ENCODE measurements at places on chromosomes 7 and 10.

- no peak for DNase-seq
These were observed 608.8 kb downstream of the LRMDA start for GRCh38 chr10:76040107-76040829.

DNA sequence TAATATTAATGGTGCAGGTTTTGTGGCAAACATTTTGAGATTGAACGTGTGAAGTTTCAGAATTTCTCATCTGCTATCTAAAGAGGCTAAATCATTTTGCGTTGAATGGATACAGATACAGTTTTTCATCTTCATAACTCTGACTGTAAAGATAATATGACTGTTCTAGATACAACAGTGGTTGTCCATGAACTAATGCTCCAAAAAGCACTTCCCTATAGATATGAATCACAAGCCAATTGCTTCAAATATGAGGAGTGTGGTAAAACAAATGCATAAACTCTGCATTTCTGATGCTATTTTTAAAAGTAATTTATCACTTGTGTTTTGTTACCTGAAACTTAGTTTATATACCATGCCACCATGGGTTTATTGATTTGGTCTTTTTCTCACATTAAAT lies 750.1 kb downstream of the MAGI2 start:
- no peak for DNase-seq

DNA sequence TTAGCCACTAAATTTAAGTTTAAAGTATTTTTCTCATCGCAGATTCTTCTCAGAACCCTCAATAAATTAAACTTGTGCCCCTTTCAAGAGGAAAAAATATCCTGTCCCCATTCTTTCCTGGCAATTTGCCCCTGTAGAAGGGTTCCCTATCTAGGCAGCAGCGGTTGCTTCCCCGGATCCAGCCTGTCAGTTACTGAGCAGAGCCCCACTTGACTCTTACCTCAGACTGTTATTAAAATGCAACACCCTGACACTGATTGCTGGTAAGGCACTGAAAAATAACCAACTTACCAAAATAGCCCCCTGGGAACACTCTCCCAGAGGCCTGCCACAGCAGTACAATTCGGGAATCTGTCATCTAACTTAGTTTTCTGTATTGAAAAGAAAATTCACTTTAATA lies 13.9 kb downstream of the LMTK2 start:
- peak; percentile 22 for DNase-seq

- DNase-seq, result no peak
These were observed 103.7 kb upstream of the AOAH start for GRCh38 chr7:36827726-36828703.

DNA sequence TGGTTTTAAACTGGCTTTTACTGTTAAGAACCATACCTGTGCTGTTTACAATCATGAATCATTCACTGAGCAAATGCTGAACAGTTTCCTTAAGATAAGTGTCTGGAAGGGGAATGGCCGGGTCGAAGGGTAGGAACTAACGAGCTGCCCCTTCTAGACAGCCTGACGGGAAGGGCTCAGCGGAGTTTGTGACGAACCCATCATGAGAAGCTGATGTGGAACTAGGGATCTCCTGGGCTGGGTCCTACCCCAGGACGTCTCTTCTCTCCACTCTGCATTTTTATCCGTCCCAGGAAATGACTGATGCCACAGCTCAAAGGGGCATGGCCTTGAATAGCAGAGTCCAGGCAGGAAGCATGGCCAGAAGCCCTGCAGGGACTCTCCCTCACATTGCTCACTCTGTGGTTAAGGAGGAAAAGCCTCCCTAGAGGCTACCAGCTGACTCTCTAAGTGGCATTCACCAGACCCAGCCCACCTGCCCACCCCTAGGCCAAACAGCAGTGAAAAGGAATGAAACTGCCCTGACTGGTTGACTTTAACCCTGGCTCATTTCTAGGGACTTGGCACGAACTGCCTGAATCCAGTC lies 112.0 kb downstream of the PFKFB3 start:
- no peak for DNase-seq

- no peak for DNase-seq
These were observed 158.9 kb upstream of the GPR26 start for GRCh38 chr10:123507298-123507697.

- DNase-seq, result no peak
These were observed 31.4 kb downstream of the ZNF438 start for GRCh38 chr10:31000071-31000782.

DNA sequence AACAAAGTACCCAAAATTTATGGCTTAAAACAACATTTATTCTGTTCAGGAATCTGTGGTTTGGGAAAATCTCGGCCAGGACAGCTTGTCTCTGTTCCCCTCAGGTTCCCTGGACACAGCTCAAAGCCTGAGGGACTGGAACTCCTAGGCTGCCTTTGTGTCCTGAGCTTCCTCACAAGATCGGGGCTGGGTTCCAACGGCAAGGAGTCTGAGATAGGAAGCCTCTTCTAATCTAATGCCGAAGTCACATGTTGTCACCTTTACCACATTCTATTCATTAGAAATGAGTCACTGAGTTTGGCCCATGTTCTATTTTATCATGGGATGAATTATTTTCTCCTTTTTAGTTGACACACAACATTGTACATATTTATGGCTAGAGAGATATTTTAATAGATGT lies 80.5 kb downstream of the ANKRD26 start:
- DNase-seq, result no peak

GRCh38 chr10:103648251-103648635 lies 154.7 kb downstream of the NEURL1 start:
- no peak for DNase-seq

- no peak for DNase-seq
These were observed 5.5 kb upstream of the UNC5B start for GRCh38 chr10:71206911-71207310.

GRCh38 chr7:919114-919442 lies 35.4 kb downstream of the ADAP1 start:
- DNase-seq, result no peak

GRCh38 chr10:33421789-33422462 lies 87.5 kb upstream of the NRP1 start:
- no peak for DNase-seq

- no peak for DNase-seq
These were observed 37.8 kb upstream of the SEM1 start for GRCh38 chr7:96747418-96747940.

DNA sequence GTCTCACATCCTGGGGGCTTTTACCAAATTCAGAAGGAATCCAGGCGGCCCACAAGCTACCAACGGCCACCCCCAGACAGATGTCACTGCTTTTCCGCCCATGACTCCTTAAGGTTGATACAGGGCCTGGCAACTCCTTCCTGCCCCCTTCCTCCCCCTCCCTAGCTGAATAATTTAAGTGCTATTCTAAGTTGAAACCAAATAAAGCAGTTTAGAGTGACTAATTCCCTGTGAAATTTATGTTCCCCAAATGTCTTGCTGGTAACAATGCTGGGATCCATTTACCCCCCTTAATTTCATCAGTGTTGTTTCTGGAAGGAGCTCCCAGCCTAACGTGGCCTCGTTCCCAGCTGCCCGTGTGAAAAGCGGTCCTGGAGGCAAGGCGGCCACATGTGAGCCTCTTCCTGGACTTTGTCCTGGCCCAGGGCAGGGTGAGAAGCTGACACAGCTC lies 109.6 kb downstream of the TMEM130 start:
- DNase-seq, result no peak

All from NCI-H2171 (cell line).